ENCODE measurements at places on chromosomes 12 and 14.

GRCh38 chr12:79911889-79912656 lies 22.8 kb downstream of the PPP1R12A start:
- H3K36me3 ChIP-seq, result no peaks in the 10 kb centered on the region
- no peaks in the 10 kb centered on the region for H3K27me3 ChIP-seq
- H3K4me1 ChIP-seq, result peaks cover 58% of the 10 kb centered on the region
- H3K4me3 ChIP-seq, result no peak overlapping the region
- no peak overlapping the region for H3K27ac ChIP-seq

DNA sequence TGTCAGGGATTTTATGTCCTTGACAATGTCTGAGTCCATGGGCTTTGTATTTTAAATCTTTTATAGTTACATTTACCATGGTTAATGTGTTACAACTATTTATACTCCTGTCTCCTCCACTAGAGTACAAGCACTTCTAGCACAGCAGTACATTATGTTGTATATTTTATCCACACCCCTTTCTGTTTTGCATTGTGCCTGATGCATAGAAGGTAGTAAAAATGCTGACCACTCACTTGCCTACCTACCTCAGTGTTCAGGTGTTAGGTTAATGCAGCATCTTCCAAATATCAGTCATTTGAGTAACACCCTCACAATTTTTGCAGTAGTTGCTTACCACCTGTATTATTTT lies 31.1 kb upstream of the SLC38A2 start:
- no peak overlapping the region for H3K4me3 ChIP-seq
- no peak for DNase-seq
- H3K27ac ChIP-seq, result no peak overlapping the region

DNA sequence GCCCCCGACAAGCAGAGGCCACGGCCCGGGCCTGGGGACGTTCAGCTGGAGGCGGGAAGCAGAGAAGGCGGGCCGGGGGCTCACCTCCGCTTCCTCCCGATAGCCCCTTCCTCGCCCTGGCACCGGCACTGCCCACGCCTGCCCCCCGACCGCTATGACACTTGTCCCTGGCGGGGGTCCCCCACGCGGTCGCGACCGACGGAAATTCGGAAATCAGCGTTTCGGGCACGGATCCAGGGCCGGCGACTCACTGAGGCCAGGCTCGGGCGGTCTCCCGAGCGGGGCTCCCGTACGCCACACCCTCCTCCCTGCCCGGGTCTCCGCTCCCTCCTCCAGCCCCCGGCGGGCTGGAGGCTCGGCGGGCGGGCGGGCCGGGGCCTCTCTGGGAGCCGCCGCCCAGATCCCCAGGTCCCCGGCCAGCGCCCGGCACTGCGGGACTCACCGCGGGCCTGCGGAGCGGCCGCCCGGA lies 581 bp downstream of the PITPNM2 start:
- H3K4me3 ChIP-seq, result peak overlapping the region; percentile 67
- peaks cover 27% of the 10 kb centered on the region for H3K4me1 ChIP-seq
- DNase-seq, result peak; percentile 43

- peaks cover 29% of the 10 kb centered on the region for H3K36me3 ChIP-seq
- no peaks in the 10 kb centered on the region for H3K27me3 ChIP-seq
- DNase-seq, result no peak
- H3K4me1 ChIP-seq, result no peaks in the 10 kb centered on the region
- H3K4me3 ChIP-seq, result no peak overlapping the region
- H3K27ac ChIP-seq, result no peak overlapping the region
Observed at GRCh38 chr12:28512876-28513275, 322.6 kb downstream of the CCDC91 start.

DNA sequence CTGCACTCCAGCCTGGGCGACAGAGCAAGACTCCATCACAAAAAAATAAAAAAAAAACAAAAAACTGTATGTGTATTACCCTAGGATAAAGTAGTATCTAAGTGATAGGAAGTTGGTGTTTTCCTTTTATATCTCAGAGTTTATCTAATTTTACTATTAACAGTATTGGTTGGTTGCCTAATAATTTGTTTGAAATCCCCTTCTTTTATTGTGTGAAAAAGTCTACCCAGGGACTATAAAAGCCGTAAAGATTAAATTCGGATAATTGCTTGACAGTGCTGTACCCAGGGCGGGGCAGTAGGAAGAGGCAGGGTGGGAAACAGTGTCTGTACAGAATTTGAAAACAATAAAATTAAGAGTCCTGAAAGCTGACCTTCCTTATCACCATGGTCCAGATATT lies 78.4 kb downstream of the RASSF8 start:
- H3K4me3 ChIP-seq, result no peak overlapping the region
- H3K27me3 ChIP-seq, result no peaks in the 10 kb centered on the region
- no peaks in the 10 kb centered on the region for H3K4me1 ChIP-seq
- H3K27ac ChIP-seq, result no peak overlapping the region
- DNase-seq, result no peak

GRCh38 chr12:76084863-76085519 lies 506 bp upstream of the NAP1L1 start:
- peaks cover 35% of the 10 kb centered on the region for H3K4me1 ChIP-seq
- H3K27me3 ChIP-seq, result no peaks in the 10 kb centered on the region
- DNase-seq, result no peak
- peak overlapping the region; percentile 99 for H3K27ac ChIP-seq
- H3K4me3 ChIP-seq, result peak overlapping the region; percentile 93

GRCh38 chr12:121061831-121062230 lies 22.8 kb upstream of the OASL start:
- peaks cover 12% of the 10 kb centered on the region for H3K4me1 ChIP-seq
- no peak for DNase-seq
- H3K4me3 ChIP-seq, result no peak overlapping the region

GRCh38 chr14:96030108-96030760 lies 8.9 kb upstream of the C14orf132 start:
- H3K27ac ChIP-seq, result no peak overlapping the region
- DNase-seq, result no peak
- peaks cover 24% of the 10 kb centered on the region for H3K4me1 ChIP-seq
- no peaks in the 10 kb centered on the region for H3K36me3 ChIP-seq
- H3K4me3 ChIP-seq, result no peak overlapping the region

DNA sequence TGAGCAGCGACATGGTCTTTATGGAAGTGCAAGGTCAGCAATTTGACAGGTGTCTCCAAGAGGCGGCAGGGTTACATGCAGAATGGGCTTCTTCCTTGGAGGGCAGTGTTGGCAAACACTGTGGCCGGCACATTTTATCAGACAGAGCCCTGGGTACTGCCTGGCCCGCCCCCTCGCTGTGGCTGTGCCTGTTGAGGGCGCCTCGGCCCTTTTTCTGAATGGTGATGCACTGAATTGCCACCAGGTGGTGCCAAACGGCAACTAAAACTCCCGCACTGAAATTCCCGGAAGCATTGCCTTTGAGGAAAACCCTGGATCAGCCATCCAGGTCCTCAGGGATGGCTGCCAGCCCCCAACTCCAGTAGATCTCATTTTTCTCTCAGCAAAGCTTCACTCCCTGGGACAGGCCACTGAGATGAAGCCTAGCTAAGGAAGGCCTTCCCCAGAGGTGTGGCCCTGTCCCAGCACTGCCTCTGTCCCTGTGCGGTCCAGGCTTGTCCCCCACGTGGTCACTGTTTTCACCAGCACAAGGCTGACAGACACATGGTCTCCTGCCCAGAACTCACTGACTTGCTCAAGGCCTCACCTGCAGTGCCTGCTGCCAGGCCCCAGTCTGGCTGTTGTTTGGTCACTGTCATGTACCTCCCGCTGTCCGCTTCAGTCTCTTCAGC lies 73.6 kb downstream of the TESC start:
- no peaks in the 10 kb centered on the region for H3K27me3 ChIP-seq
- H3K4me1 ChIP-seq, result peaks cover 1% of the 10 kb centered on the region
- H3K27ac ChIP-seq, result peak overlapping the region; percentile 45
- H3K4me3 ChIP-seq, result no peak overlapping the region
- DNase-seq, result peak; percentile 60

GRCh38 chr14:22189881-22190280 lies 399.1 kb downstream of the DAD1 start:
- no peaks in the 10 kb centered on the region for H3K36me3 ChIP-seq
- no peak for DNase-seq
- no peak overlapping the region for H3K4me3 ChIP-seq
- H3K27ac ChIP-seq, result no peak overlapping the region

- H3K27me3 ChIP-seq, result no peaks in the 10 kb centered on the region
- no peak for DNase-seq
- H3K4me1 ChIP-seq, result peaks cover 44% of the 10 kb centered on the region
- peak overlapping the region; percentile 52 for H3K27ac ChIP-seq
- H3K36me3 ChIP-seq, result peaks cover 24% of the 10 kb centered on the region
Observed at GRCh38 chr14:30994681-30995620, 30.5 kb upstream of the AP4S1 start.

DNA sequence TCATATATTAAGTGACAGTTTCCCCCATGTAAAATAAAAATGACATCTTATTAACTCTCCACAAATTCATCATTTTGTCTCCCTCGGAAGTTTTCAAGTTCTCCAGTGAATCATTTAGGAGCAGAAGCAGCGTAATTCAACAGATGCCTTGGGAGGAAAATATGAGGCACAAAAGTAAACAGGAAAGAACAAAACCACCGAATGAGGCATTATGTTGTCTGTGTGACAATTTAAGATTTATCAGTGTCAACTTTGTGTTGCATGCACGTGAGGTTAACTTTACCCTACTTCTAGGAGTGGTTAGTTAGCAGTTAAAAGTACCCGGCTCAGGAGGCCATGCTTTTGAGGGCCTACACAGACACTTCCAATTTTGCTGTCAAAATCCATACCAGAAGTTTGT lies 258.6 kb downstream of the IPO8 start:
- no peaks in the 10 kb centered on the region for H3K4me1 ChIP-seq
- no peaks in the 10 kb centered on the region for H3K27me3 ChIP-seq
- no peaks in the 10 kb centered on the region for H3K36me3 ChIP-seq
- DNase-seq, result no peak

DNA sequence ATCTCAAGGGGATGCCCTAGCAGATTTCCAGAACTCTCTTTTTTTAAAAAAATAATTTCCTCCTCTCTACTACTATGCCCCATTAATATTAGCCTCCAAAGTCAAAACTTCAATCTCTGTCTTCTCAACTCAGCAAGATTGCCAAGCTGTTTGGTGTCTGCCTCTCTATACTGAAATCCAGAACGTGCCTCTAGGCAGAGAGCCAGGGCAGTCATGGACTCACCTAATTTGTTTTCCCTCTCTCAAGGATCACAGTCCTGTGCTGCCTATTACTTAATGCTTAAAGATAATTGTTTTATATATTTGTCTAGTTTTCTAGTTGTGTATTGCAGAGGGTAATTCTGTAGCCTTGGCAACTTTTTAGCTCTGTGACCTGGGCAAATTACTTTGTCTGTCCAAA lies 74.7 kb downstream of the E2F7 start:
- peaks cover 6% of the 10 kb centered on the region for H3K27me3 ChIP-seq
- DNase-seq, result no peak
- H3K27ac ChIP-seq, result no peak overlapping the region
- H3K4me3 ChIP-seq, result no peak overlapping the region

DNA sequence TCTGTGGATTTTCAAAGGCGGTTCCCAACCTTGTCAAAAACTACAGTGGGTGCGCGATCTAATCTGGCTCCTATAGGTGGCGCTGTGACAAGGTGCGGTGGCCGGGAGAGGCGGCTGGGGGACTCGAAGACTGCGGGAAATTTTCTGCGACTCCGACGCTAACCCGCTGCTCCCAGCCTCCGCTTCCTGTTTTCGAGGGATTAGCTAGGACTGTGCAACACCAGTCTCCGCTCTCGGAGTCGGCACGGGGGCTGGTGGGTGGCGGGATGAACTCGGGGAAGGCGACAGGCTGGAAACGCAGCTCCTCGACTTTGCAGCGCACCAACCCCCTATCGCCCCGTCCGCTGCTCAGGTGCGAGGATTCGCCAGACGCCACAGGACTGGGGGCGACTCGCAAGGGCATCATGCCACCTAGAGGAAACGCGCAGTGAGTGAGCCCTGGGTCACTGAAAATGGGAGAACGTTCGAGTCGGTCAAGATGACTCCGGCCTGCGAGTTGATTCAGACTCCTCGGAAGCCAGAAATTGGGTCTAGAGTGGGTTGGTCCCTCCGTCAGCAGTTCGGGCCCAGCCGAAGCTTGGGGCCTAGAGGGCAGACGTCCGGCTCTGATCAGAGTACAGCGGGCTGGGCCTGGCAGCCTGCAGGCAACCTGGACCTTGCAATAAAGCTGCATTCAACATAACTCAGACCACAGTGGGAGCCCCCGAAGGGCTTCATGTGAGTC lies 5.5 kb upstream of the PAX9 start:
- peaks cover 78% of the 10 kb centered on the region for H3K27me3 ChIP-seq
- H3K4me3 ChIP-seq, result peak overlapping the region; percentile 12
- peaks cover 23% of the 10 kb centered on the region for H3K4me1 ChIP-seq

- H3K27ac ChIP-seq, result no peak overlapping the region
- no peaks in the 10 kb centered on the region for H3K4me1 ChIP-seq
- DNase-seq, result no peak
- no peak overlapping the region for H3K4me3 ChIP-seq
Observed at GRCh38 chr12:103855036-103855712, 14.1 kb upstream of the NT5DC3 start.

DNA sequence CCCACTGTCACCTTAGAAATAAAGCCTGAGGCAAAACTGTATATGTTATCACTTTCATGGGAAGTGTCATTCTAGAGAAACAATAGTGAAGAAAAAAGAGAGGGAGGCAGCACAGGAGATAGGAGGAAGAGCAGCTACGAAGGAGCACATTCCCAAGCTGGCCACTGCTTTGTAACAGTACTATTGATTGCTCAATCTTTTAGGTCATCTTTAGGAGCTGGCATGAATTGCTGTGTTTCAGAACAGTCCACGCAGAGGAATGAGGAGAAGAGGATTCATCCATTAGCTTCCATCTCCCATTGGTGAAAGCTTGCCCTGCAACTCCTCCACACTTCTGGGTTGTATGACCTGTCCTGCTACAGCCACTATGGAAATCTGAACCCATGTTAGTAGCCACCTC lies 372.5 kb upstream of the DDHD1 start:
- H3K27ac ChIP-seq, result no peak overlapping the region
- peaks cover 1% of the 10 kb centered on the region for H3K36me3 ChIP-seq
- H3K4me1 ChIP-seq, result no peaks in the 10 kb centered on the region
- no peak overlapping the region for H3K4me3 ChIP-seq
- H3K27me3 ChIP-seq, result no peaks in the 10 kb centered on the region

DNA sequence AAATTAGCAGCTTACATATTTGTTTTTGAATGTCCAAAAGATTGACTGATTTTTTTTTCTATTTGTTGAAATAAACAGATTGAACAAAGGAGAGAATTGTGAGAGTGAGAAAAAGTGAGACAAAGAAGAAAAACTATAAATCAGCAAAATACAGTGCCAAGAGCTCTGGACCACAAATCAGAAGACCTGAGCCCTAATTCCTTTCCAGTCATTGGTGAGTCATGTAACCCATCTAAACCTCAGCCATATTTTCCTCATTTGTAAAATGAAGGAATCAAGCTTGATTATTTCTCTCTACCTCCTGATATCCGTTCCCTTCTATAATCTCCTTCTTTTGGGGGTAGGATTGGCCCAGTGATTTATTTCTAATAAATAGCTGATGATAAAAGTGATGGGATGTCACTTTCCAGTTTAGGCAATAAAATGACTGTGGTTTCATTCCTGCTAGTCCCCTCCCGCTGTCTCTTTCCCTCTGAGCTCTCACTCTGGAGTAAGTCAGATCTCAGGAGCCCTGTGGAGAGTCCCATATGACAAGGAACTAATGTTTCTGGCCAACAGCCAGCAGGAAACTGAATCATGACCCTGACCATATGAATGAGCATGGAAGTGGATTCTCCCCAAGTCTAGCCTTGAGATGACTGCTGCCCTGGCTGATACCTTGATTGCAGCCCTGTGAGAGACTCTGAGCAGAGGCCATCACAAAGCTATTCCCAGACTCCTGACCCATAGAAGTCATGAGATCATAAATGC lies 218.9 kb downstream of the ACSS3 start:
- no peak overlapping the region for H3K27ac ChIP-seq
- DNase-seq, result no peak
- H3K27me3 ChIP-seq, result no peaks in the 10 kb centered on the region

Measured in activated CD4-positive, alpha-beta memory T cell treated with anti-CD3 and anti-CD28 coated beads for 36 hours (primary cell).